Fibroblast of the aortic adventitia (primary cell): ENCODE measurements at places on chromosomes 12 and 14.

GRCh38 chr14:51619561-51619960 is 32.1 kb upstream of the FRMD6 start:
- DNase-seq: no peak

- DNase-seq: no peak
These were observed 144.0 kb upstream of the PLEKHG7 start for GRCh38 chr12:92558806-92559205.

DNA sequence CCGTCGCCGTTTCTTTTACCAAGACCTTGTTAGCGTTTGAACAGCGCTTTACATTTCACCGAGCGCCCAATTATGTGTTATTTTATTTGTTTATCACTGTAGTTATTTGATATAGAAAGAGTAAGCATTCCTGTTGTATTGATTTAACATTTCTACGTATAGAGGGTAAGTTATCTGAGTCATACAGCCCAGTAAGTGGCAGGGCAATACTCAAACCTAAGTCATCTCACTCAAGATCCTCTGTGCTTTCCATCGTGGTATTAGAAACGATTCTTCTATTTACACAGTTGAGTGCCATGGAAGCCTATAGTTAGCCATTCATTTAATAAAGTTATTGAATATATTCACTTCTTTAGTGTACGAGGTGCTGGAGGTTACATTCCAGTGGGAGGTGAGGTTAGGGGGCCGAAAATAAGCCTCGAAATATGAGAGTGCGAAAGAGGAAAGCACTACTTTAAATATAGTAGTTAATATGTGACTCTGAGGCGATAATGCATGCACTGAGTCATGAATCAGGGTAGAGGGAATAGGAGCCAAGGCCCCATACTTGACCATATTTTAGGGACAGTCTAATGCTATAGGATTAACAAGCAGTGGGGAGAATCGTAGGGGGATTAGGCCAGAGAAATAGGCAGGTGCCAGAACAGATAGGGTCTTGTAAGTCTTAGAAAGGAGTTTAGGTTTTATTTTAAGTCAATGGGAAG is 629 bp downstream of the RAD51AP1 start:
- DNase-seq: no peak

DNA sequence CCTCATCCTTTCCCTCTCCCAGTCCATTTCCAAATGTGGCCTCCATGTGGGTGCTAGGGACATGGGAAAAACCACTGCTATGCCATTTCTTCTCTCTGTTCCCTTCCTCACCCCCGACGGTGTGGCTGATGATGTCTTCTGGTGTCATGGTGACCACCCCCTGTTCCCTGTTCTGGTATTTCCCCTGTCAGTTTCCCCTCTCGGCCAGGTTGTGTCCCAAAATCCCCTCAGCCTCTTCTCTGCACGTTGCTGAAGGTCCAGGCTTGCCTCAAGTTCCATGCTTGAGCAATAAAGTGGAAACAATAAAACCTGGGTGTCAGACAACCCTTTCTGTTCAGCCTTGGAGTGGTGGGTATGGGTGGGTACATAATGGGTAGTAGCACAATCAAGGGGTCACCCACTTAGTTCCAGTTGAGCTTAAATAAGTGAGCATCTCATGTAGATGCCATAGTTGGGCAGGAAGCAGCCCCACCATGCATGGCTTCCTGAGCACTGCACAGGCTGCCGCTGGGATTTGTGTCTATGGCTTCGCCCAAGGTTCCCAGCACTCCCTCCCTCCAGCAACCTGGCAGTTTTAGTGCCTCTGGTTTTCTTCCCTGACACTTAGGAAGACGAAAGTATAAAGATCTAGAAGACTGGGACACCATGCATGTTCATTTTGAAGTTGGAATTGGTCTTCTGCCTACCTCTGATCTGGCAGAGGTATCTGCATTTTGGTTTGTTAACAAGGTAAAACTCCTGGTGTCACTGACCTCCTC is 8.7 kb upstream of the ITFG2 start:
- DNase-seq: no peak

DNA sequence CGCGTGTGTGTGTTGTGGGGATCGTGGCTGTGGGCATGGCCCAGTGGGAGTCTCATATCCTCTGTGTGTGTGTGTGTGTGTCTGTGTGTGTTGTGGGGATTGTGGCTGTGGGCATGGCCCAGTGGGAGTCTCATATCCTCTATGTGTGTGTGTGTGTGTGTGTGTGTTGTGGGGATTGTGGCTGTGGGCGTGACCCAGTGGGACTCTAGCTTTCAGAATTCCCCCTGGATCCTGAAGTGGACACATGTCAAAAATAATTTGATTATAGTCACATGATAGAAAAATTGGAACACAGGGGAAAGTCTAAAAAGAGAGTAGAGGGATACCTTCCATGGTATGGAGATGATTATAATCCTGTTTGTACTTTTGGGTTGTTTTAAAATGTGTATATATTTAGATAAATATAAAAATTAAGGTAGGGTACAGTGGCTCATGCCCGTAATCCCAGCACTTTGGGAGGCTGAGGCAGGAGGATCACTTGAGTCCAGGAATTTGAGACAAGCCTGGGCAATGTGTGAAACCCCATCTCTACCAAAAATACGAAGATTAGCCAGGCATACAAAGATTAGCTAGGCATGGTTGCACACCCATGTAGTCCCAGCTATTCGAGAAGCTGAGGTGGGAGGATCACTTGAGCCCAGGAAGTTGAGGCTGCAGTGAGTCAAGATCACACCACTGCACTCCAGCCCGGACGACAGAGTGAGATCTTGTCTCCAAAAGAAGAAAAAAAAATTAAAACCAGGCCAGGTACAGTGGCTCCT is 11.0 kb downstream of the PAPLN start:
- no peak for DNase-seq

DNA sequence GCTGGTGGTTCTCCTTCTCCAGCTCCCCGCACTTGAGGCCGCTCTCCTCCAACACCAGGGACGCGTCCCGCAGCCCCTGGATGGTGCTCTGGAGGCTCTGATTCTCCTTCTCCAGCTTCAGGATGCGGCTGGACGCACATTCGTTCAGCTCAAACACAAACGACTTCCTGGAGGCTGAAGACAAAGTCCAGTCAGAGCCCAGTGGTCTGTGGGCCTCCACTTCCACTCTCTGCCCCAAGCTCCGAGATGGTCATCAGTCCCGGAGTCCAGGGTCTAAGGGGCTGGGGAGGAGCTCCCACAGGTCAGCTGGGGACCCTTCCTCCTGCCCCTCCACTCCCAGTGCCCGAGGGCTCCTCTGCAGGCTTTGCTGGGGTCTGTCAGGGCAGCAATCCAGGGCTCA is 76.6 kb upstream of the GPR68 start:
- no peak for DNase-seq

DNA sequence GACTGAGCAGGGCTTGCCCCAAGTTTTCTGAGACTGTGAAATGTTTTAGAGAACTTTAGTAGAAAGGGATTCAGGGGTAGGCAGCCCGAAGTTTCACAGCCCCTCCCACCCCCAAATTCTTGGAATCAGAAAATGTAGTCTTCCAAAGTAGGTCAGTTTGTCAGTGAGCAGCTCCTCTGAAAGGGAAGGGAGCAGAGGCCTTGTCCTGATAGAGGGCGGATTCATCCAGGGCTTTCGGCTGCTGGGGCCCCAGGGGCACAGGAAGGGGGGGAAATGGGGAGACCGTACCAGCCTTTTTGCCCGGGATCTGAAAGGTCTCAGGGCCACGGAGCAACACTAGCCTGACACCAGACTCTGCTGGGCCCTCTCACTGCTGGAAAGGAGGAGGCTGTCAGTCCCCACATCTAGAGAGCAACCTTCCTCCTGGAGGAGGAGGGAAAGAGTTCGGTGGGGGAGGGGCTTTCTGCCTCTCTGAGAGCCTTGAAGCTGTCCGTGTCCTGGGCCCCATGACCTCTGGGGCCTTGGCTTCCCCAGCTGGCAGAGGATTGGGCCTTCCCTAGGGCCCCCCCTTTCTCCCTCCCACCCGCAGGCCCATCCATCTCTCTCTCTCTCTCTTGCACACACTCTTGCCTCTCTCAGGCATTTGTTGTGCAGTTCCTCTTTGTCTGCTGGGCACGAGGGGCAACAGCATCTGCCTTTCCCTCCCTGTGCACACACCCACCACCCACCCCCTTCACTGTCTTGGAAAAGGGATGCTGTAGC is at the start of gene IKZF4:
TSS of gene IKZF4 (plus strand) at position 621 of the 762 bp plus-strand sequence. CDS start 451 bp downstream, outside the sequence.
- peak; percentile 51 for DNase-seq

DNA sequence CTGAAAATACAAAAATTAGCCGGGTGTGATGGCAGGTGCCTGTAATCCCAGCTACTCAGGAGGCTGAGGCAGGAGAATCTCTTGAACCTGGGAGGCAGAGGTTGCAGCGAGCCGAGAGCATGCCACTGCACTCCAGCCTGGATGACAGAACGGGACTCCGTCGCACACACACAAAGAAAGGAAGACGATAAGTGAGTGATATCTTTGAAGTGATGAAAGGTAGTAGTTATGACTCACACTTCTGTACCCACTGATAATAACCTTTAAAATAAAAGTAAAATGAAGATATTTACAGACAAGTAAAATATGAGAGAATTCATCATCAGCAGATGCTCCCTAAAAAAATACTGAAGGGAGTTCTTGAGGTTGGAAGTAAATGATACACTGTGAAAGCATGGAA is 171.3 kb upstream of the CRY1 start:
- DNase-seq: no peak
